ENCODE measurements at places on chromosomes 3 and 15. TPM values are rescaled to one million over a fixed set of nuclear protein-coding genes. Genes with fewer than 3 reads are reported as not detected.

LTF gene
- not detected for total RNA-seq

KCNH8 gene
- total RNA-seq: not detected

TMEM87A gene
- total RNA-seq: 29.6 TPM

EXD1 gene
- 0.35 TPM for total RNA-seq

GPR62 gene
- total RNA-seq: not detected

GALNT15 gene
- 0.05 TPM for total RNA-seq

SPESP1 gene
- not detected for total RNA-seq

HYAL1 gene
- total RNA-seq: 0.69 TPM

DCUN1D1 gene
- total RNA-seq: 18.8 TPM

SENP8 gene
- 2.1 TPM for total RNA-seq

GOLGA6D gene
- not detected for total RNA-seq

PRR20G gene
- 2.4 TPM for total RNA-seq

PIK3R4 gene
- 15.6 TPM for total RNA-seq

SNX22 gene
- 1.3 TPM for total RNA-seq

GOLGA6L9 gene
- 2.1 TPM for total RNA-seq

MAGEL2 gene
- not detected for total RNA-seq

GLDN gene
- not detected for total RNA-seq

CCNB2 gene
- total RNA-seq: 93.0 TPM

DAPK2 gene
- 3.5 TPM for total RNA-seq

HGD gene
- 24.8 TPM for total RNA-seq

VWA5B2 gene
- 0.20 TPM for total RNA-seq

GOLGA8N gene
- total RNA-seq: 1.3 TPM

CCR8 gene
- total RNA-seq: not detected

FANCD2OS gene
- total RNA-seq: not detected

MCF2L2 gene
- total RNA-seq: 0.26 TPM

FBXW12 gene
- total RNA-seq: not detected

IQCF6 gene
- total RNA-seq: not detected

TRAT1 gene
- not detected for total RNA-seq

ELL3 gene
- 1.1 TPM for total RNA-seq

NDN gene
- total RNA-seq: 0.07 TPM

DUOXA1 gene
- total RNA-seq: 0.03 TPM

MAP1A gene
- total RNA-seq: 0.45 TPM

MYL3 gene
- total RNA-seq: 0.16 TPM

PLCH1 gene
- 0.83 TPM for total RNA-seq

ABHD10 gene
- 18.3 TPM for total RNA-seq

SLC9A9 gene
- 0.27 TPM for total RNA-seq

TM4SF1 gene
- 1,077 TPM for total RNA-seq

ADCY5 gene
- 0.45 TPM for total RNA-seq

LMAN1L gene
- total RNA-seq: not detected

LDHAL6B gene
- total RNA-seq: not detected

COL8A1 gene
- total RNA-seq: not detected

GPR171 gene
- total RNA-seq: not detected
